ENCODE measurements at places on chromosomes 16 and 17.

- DNase-seq = no peak
Measured at GRCh38 chr17:17824783-17825614, 11.8 kb downstream of the SREBF1 start.

DNA sequence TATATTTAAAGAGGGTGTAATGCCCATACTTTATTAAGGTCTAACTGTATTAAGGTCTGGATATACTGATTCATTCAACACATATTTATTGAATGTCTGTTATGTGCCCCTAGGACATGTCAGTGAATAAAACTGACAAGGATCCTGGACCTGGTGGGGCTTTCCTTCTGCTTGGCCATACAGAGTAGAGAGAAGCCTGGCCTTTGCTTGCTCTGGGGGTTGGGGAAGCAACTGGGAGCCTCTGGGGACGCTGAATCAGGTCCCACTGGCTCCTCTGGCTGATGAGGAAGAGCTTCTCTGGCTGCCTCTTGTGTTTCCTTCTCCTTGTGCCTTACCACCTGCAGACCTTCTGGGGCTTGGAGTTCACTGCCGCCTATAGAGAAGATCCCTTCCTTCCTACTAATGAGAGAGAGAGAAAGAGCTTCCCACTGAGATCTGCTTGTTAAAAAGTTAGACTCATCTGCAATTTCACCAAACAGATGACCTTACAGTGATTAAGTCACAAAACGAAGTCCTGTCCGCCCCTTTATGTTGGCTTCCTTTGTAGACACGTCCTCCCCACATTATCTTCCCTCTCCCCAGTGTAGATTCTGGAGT is 49.7 kb downstream of the MSI2 start:
- DNase-seq = no peak

DNA sequence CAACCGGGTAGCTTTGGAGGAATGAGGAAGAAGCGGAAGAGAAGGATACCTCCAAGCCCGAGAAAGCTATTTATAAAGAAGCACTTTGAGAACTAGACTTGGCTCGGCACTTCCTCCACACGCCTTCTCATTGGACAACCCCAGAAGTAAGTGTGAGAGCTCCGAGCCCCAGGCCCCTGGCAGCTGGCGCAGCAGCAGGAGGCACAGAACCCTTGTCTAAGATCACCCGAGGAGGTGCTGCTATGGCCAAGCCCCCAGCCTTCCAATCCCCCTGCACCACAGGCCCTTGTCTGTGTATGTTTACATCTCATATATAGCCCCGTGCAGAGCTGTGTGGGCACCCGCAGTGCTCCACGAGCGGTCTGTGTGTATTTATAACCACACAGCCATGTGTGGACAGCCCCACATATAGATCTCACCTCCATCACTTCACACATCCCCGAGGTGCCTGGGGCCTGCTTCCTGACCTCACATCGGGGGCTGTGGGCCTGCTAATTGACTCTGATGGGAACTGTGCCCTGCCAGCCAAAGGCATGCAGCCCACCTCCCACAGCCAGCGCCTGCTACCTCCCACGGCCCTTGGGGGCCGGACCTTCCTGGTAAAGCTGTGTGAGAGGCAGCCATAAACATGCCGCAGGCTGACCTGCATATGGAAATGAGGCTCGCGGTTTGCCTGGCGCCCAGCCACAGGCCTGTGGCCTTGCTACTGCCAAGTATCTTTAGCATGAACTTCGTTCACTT is 96.1 kb downstream of the C17orf67 start:
- DNase-seq = peak; percentile 75

DNA sequence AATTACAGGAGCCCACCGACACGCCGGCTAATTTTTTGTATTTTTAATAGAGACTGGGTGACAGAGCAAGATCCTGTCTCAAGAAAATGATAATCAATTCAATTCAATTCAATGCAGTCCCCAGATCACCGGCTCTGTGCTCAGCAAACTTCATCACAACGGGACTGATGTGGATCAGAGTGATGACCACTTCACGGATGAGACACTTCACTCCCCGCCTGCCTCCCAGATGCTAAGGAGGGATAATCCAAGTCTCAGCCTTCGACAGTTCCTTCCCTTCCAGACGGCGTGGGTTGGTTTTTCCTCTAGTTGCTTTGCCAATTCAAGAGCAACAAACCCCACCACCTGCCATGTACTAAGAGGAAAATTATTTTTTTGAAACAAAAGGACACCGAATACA is 93.8 kb downstream of the ZDHHC7 start:
- DNase-seq = no peak

GRCh38 chr17:14372905-14373613 is 72.2 kb downstream of the HS3ST3B1 start:
- no peak for DNase-seq

- DNase-seq = no peak
Measured at GRCh38 chr17:71921796-71922195, 199.0 kb upstream of the SOX9 start.

DNA sequence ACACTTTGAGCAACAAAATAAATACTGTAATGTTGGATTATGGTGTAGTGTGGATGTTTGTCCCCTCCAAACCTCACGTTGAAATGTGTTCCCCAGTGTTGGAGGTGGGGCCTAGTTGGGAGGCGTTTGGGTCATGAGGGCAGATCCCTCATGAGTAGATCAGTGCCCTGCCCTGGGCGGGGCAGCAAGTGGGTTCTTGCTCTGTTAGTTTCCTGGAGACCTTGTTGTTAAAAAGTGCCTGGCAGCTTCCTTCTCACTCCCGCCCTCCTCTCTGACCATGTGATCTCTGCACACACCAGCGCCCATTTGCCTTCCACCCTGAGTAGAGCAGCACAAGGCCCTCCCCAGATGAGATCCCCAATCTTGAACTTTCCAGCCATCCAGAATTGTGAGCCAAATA is 67.7 kb downstream of the MPRIP start:
- no peak for DNase-seq

GRCh38 chr17:52751051-52751450 is 592.5 kb upstream of the CA10 start:
- no peak for DNase-seq

GRCh38 chr16:425740-426114 is 278 bp downstream of the RAB11FIP3 start:
- no peak for DNase-seq

Measured in DMS 273 treated with DMSO at 0.1 percent for 48 hours (cell line).